Right cardiac atrium (tissue), 5 donors: ENCODE measurements at places on chromosomes 13 and 19. TPM values are rescaled to one million over a fixed set of nuclear protein-coding genes. Genes with fewer than 3 reads are reported as not detected.

The OR4F17 gene
- total RNA-seq, result not detected

DNA sequence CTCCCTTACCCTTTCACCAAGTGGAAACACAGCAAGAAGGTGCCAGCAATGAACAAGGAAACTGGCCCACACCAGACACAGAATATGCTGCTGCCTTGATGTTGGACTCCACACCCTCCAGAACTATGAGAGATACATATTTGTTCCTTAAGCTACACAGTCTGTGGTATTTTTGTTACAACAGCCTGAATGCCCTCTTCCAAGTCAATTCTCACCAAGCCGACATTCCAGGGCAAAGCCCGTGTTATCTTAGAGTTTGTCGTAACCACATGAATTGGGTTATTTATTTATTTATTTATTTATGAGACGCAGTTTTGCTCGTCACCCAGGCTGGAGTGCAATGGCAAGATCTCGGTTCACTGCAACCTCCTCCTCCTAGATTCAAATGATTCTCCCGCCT lies 14.9 kb downstream of the FGF21 start:
- no peak for DNase-seq

GRCh38 chr13:98478189-98479129 lies 98.4 kb downstream of the STK24 start:
- DNase-seq, result no peak

DNA sequence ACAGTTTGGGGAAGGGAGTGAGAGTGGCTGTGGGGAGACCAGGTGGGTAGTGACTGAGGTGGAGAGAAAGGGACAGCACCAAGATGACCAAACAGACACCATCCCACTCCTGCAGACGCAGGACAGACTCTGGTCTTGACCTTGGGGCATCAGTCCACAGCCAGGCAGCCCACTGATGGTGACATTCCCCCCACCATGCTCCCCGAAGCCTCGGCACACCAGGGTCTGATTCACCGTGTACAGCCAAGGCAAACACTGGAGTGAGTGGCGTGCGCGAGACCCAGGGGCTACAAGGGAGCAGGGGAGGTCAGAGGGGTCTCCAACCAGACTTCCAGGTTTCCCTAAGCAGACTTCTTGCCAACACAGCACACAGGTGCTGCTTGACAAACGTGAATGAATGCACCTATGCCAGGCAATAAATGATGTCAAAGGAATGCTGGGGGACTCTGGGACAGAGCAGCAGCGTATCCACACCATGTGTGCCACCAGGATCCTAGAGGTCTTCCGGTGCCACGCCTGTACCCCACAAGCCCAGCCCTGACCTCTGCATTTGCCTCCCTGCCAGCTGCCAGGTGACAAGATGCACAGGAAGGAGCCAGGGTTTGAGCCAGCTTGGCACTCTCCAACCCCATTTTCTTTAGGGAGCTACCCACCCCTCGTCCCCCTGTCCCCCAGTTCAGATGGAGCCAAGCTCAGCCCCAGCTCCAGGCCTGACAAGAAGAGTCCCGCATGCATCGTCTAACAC lies 18.5 kb downstream of the RANBP3 start:
- DNase-seq, result peak; percentile 29

- DNase-seq, result no peak
Observed at GRCh38 chr13:29943273-29943672, 92.9 kb upstream of the UBL3 start.

DNA sequence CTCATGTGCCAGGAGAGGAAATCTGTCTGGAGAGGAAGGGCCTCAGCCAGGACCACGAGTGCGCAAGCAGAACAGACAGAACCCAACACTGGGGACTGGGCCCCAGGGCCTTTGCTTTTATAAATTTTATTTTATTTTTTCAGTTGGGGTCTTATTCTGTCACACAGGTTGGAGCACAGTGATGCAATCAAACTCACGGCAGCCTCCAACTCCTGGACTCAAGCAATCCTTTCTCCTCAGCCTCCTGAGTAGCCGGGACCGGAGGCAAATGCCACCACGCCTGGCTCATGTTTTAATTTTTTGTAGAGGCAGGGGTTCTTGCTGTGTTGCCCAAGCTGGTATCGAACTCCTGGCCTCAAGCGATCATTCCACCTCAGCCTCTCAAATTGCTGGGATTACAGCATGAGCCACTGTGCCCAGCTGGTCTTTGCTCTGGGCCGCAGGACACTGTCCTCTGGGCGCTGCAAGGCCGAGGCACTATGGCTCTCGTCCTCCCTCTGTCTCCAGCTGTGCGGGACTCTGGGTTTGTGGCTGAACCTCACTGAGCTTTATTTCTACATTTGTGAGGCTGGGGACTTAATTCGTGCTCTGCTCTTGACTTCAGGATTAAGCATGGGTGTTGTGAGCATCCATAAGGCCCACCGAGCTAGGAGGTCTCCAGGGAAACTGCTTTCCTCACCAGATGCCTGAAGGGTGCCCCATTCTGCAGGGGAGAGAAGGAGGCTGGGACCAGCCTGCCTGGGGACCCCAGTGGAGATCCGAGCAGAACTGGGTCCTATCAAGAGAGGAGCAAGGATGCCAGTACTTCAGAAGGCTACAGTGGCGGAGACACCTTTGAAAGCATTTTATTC lies 144.2 kb upstream of the VSTM2B start:
- DNase-seq, result no peak

GRCh38 chr19:30692879-30693503 lies 320.8 kb downstream of the ZNF536 start:
- no peak for DNase-seq

The CEACAM20 gene
- total RNA-seq, result not detected

- DNase-seq, result no peak
Observed at GRCh38 chr13:102195566-102196462, 206.0 kb downstream of the FGF14 start.

- DNase-seq, result no peak
Observed at GRCh38 chr19:35176181-35176570, 21.6 kb downstream of the FXYD5 start.

The ERICH4 gene
- total RNA-seq, result not detected

GRCh38 chr13:24053519-24054251 lies 106.8 kb upstream of the SPATA13 start:
- DNase-seq, result peak; percentile 68

DNA sequence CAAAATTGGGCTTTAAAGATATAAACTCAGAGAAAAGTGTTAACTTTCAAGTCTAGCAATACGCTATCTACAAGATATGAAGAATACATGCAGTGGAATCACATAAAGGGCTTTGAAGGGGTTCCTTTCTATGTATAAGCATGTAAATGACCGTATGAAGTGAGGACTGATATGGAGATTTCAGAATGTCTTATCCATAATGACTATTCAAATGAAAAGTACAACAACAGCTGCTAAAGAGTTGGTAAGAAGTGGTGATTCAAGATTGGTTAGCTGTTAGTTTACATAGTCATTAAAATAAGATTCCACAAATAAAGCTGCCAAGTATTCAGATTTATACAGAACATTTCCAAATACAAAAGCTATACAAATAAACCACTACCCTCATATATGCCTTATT lies 153.4 kb upstream of the STARD13 start:
- DNase-seq, result no peak
